ENCODE measurements at places on chromosomes 12 and 14.
A peak's percentile ranks its signal among the peaks of the same experiment; 100 is the strongest.

- no peak for DNase-seq
Measured at GRCh38 chr12:26612203-26612602, 220.8 kb downstream of the ITPR2 start.

- peak; percentile 77 for DNase-seq
Measured at GRCh38 chr14:102182190-102182589, 42.5 kb downstream of the WDR20 start.

GRCh38 chr14:73877790-73878189, 8.9 kb upstream of the ZNF410 start:
- no peak for DNase-seq

DNA sequence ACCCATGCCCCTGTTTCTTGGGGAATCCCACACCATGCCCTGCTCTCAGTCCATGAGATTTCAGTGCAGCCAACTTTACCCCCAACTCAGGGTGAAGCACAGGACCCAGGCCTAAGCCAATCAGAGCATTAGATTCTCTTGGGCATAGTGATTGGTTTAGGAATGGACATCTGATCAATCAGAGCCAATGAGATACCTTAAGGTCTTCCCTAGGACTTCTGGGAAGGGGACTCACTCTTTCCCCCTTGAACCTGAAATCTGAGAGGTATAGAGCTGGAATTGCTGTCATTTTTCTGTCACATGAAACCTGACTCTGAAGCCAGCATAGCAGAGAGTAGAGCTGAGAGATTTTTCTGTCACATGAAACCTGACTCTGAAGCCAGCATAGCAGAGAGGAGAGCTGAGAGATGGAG, 127.1 kb downstream of the ZFP36L1 start:
- no peak for DNase-seq

GRCh38 chr14:52917735-52918134, 33.1 kb downstream of the FERMT2 start:
- DNase-seq: no peak
